Activated CD4-positive, alpha-beta T cell treated with anti-CD3 and anti-CD28 coated beads for 1 hour (primary cell): ENCODE measurements at places on chromosomes 4 and X.

DNA sequence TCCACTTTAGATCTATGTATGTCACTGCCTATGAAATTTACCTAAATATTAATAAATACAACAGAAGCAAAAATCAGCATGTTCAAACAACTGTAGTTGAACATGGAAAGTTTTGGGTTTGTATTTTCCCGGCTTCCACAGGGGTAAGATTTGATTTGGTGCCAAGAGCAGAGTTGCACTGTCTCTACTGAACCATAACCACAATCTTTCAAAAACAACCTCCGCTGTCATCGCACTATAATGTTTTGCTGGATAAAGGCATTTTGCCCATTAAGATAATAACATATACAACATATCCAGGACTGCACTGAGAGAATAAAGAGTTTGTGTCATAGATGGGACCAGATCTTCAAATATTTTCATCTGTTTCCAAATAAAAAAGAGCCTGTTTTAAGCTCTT lies 94.9 kb downstream of the TENM3 start:
- DNase-seq, result no peak

GRCh38 chrX:13855689-13856450 lies 39.0 kb upstream of the GPM6B start:
- no peak for DNase-seq

DNA sequence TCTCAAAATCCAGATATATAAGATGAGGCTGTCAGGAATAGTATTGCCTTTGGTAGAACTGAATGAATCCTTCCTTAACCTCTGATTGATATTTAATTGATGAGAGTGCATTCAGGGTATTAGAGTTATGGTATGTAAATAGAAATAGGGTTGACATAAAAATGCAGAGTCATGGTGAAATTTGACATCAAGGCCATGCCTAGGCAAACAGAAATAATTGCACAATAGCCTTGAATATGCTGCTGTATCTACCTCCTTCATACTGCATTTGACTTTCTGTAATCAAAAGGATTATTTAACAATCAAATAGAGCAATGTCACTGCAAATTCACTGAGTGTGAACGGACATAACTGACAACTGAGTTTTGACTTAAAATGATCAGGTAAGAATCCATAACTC lies 1316.3 kb downstream of the STIM2 start:
- no peak for DNase-seq

DNA sequence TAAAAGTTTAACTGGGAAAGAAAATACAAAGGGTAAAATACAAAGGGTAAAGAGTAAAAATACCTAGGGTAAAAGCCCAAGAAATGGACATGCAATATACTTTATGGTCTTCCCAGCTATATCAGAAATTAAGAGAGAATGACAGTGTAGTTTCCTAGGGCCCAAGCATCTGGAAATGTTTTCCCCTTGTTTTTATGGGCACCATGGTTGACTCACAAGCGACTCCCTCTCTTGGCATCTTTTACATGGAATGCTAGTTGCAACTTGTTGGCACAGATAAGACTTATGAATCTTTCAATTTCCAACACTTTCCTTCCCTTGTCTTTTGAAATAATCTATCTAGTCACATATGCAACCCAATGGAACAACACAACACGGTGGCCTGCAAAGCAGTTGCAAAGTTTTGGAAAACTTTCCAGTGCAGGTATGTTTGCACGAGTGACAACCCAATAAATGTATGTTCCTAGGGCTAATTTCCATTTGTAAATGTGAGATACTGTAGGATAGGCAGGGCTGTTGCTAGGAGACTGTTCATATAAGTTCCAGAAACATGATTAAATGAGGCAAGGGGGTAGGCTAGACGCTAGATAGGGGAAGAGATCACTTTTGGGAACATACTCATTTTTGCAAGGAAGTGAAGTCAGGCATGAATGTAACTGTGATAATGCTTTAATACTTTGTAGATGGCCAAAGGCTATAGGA lies 36.4 kb upstream of the CWH43 start:
- no peak for DNase-seq

DNA sequence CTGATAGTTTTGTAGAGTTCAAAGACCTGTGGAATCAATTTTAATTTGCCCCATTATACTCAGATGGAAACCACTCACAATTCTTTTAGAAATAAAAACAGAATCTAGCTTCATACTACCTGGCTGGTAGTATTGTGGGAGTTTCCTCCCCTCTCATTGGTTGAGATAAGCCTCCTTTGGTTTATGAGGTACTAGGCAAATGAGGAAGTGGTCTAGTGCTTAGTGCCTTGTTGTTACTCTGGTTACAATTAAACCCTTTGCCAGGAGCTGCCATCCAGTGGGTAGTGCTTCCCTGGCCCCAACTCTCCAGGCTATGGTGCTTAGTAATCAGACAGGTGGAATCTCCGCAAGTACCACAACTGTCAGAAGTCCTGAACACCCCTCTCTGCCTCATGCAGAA lies 118.3 kb downstream of the CDKL5 start:
- DNase-seq, result no peak

DNA sequence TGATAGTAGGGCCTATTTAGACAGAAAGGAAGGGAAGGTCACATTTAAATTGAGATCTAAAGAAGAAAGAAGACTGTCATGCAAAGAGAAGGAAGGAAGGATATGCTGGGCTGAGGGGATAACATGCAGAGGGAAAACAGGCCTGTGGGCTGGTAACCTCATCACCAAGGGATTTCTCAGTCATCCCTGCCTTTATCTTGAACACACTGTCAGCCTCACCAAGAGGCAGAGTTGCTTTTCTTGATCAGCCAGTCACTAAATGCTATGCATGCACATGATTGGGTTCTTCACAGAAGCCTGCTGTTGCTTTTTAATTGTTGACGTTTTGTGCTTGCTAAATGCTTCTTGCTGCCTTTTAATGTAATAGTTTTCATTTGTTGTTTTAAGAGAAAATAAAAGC lies 113.0 kb downstream of the ARHGAP24 start:
- no peak for DNase-seq

- DNase-seq, result no peak
Measured at GRCh38 chr4:1192091-1192492, 19.7 kb upstream of the SPON2 start.

GRCh38 chr4:132557660-132558059 lies 591.4 kb upstream of the PCDH10 start:
- no peak for DNase-seq

GRCh38 chrX:135890087-135890585 lies 3.1 kb downstream of the CT45A10 start:
- no peak for DNase-seq

GRCh38 chr4:147960971-147961370 lies 229.1 kb downstream of the ARHGAP10 start:
- DNase-seq, result no peak

DNA sequence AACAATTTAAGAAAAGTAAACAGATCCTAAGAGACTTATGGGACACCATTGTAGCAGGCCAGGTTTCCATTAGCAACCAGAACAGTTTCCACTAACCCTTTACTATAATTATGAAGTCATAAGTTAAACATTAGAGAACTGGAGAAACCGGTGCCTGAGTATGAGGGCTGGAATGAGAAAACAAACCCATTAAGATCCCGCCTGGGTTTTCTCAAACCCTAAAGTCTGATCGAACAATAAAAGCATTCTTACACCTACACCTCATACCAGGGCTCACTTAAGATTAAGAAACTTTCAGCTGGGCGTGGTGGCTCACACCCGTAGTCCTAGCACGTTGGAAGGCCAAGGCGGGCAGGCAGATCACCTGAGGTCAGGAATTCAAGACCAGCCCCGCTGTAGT lies 13.7 kb upstream of the DHX15 start:
- no peak for DNase-seq

GRCh38 chr4:10061650-10062415 lies 40.5 kb upstream of the SLC2A9 start:
- no peak for DNase-seq

- DNase-seq, result no peak
Measured at GRCh38 chr4:73127839-73128453, 58.4 kb upstream of the COX18 start.

DNA sequence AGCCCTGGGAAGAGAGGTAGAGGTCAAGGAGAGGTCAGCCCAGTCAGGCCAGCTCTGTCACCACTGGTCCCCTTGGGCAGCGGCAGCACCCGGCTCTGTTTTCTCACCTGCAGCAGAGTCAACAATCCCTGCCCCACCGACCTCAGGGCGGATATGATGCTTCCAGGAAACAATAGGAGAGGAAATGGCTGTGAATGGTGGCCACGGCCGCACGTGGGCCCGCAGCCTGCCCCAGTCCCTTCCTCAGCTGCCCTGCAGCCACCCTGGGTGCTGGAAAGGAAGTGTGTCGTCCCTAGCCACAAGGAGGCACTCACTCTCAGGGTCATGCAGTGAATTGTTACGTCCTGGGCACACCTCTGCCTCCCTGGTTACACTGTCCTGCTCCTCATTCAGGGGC lies 92.5 kb upstream of the ENPP6 start:
- no peak for DNase-seq

DNA sequence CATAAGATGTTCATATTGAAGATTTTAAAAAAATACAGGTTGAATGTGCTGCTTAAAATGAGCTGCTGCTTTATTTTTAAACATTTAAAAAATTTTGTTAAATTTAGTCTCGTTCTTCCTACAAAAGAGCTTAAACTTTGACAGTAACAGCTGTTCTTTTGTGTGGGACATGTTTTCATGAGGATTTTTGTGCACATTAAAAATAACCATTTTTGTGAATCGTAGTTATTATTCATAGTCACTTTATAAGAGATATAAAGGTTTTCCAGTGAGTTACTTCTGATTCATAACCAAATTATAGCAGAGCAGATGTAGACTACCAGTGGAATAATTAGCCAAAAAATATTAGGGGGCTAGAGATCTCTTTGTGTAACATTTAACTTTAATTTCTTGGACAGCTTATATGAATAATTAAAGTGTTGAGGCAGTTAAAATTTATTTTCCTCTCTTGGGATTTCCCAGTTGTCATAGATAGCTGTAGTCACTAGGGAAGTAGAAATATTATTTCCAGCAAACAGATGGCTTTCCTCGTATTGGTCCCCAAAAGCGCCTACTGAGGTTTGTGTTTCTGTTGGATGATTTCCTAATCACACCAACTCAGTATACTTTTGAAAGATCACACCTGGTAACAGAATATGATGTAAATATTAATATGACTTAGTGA lies 24.2 kb downstream of the RBPJ start:
- no peak for DNase-seq

DNA sequence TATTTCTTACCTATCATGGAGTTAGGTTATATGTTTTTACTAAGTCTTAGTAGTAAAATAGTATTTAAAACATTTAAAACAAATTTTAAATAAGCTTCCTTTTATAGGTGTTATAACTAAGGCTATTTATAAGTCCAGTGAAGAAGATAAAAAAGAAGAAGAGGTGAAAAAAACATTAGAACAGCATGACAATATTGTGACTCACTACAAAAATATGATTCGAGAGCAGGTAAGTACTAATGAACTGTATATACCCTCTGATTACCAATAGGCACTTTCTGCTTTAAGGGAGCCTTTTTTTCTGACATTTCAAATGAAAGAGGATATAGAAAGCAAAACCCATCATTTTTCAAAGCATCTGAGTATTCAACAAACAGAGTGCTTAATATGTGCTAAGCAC lies 76.6 kb downstream of the USO1 start:
- no peak for DNase-seq

GRCh38 chr4:69025191-69025998 lies 70.9 kb upstream of the UGT2B7 start:
- DNase-seq, result no peak

DNA sequence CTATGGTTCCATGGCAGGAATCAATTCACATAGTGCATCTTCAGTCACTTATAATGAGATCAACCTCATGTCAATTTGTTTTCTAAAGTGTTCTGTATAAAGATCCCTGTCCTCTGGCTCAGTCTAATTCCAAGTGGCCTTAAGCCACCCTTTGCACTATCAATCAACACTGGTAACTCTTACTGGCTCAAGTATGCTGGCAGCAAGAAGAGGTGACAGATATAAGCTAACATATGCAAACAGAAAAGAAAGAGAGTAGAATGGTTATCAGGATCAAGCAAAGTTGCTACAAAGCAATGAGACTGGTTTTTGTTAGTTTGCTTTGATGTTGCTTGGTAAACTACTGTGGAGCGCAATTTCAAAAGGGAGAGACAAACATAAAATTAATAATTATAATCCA lies 67.0 kb downstream of the AMMECR1 start:
- no peak for DNase-seq

DNA sequence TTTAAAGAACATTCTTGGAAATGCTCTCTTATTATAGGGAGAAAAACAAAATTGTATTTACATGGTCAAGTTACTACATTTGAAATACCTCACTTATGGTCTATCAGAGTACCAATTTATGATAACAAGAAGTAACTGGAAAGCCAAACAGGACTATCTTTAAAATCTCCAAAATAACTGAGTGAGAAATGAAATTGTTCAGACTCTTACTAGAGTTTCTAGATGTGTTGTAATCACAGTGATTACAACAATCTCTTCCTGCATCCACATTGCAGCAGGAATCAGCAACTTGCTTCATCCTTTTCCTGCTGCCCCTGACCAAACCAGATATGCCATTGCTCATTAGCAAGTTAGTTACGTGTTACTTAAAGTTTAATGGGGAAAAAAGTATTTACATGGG lies 245.2 kb upstream of the SMIM31 start:
- no peak for DNase-seq

DNA sequence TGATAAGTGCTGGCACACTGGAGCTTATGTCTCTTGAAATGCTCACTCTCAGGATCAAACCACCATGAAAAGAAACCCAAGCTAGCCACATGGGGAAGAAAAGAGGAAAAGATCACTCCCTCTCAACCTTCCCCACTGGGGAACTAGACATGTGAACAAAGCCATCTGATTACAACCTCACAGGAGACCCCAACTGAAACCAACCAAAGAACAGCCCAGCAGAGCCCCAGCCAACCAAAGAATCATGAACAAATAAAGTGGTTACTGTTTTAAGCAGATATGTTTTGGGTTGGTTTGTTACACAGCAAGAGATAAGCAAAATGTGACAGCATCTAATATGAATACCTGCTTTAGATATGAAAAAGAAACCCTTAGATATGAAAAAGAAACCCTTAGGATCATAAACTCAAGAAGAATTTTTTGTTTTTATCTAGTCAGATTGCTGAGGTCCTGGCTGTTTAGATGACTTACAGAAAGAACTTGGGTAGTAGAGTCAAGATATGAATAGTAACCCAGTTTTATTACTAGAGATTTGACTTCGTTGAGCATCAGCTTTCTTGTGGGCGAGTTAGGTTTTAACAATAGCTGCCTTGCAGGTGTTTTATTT lies 23.7 kb upstream of the TLR7 start:
- no peak for DNase-seq

DNA sequence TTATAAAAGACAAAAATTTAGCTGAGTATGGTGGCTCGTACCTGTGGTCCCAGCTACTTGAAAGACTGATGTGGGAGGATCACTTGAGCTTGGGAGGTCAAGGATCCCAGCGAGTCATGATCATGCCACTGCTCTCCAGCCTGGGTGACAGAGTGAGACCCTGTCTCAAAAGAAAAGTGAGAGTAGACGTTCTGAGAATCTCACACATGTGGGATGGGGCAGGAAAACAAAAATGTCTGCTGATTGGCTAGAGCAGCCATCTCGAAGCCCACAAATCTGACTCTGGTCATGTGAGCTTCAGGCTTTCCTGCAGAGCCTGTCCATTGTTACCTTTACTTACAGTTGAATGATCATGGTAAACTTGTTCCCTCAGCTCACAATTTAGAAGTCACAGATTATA lies 23.1 kb upstream of the SLC9A7 start:
- no peak for DNase-seq

GRCh38 chr4:152780267-152780778 lies 569 bp downstream of the ARFIP1 start:
- no peak for DNase-seq

GRCh38 chr4:5992828-5993321 lies 25.4 kb downstream of the C4orf50 start:
- DNase-seq, result no peak

- DNase-seq, result no peak
Measured at GRCh38 chrX:153602601-153603000, 3.7 kb upstream of the CCNQ start.
